ENCODE measurements at places on chromosomes 3 and 15. TPM values are rescaled to one million over a fixed set of nuclear protein-coding genes. Genes with fewer than 3 reads are reported as not detected.

Gene ACP3
- 4.7 TPM for total RNA-seq

Gene ARL6IP5
- total RNA-seq, result 156 TPM

Gene B4GALT4
- 17.0 TPM for total RNA-seq

Gene SMCO1
- total RNA-seq, result 0.34 TPM

Gene UROC1
- total RNA-seq, result not detected

Gene CTNNB1
- total RNA-seq, result 367 TPM

Gene LPP
- total RNA-seq, result 30.9 TPM

Gene SYNPR
- total RNA-seq, result not detected

Gene CNTN6
- total RNA-seq, result not detected

Gene NR2E3
- total RNA-seq, result not detected

Gene ROPN1B
- not detected for total RNA-seq

Gene DAPK2
- total RNA-seq, result 0.34 TPM

Gene ACOX2
- 6.4 TPM for total RNA-seq

Gene ITIH1
- total RNA-seq, result not detected

Gene WDR72
- total RNA-seq, result under 0.01 TPM

Gene TMEM40
- not detected for total RNA-seq

Gene GNL3
- total RNA-seq, result 87.3 TPM

Gene SPSB4
- not detected for total RNA-seq

Gene BNIP2
- total RNA-seq, result 58.2 TPM
